ENCODE measurements at places on chromosomes 3 and 15.
A peak's percentile ranks its signal among the peaks of the same experiment; 100 is the strongest.

GRCh38 chr3:169865176-169865767 lies 4.5 kb downstream of the LRRC31 start:
- no peak for DNase-seq

DNA sequence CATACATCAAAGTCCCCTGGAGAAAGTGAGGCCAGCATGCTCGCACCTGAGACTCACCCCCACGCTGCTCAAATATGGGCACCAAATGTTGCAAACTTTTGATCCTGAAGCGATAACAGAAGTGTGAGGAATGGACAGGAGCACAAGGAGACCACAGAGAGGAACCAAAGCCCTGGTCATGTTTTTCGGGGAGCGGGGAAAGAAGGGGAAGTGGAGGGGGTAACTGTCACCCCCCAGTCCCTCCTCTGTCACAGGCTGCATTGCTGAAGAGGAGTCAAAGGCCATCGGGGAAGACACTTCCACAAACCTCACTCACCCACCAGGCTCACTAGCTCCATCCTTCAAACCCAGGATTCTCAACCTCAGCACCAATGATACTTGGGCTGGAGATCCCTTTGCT lies 182.4 kb downstream of the UACA start:
- no peak for DNase-seq

GRCh38 chr3:190124067-190124466 lies 3.4 kb upstream of the P3H2 start:
- no peak for DNase-seq

DNA sequence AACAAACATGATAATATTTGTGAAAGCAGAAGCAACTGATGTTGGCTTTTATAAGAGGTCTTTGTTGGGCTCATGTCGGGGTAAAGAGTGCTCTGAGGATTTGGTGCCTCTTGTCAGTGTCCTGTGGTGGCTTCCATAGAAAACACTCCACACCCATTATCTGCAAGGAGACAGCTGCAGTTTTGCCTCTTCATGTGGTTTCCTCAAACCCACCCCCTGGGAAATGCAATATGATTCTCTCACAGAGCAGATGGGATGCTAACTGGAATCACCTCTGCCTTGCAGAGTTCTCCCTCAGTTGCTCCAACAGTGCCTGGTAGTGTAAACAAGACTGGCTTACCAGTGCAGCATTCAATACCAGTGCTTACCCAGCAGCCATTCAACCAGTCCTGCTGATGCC lies 771.4 kb upstream of the CFAP20DC start:
- no peak for DNase-seq

DNA sequence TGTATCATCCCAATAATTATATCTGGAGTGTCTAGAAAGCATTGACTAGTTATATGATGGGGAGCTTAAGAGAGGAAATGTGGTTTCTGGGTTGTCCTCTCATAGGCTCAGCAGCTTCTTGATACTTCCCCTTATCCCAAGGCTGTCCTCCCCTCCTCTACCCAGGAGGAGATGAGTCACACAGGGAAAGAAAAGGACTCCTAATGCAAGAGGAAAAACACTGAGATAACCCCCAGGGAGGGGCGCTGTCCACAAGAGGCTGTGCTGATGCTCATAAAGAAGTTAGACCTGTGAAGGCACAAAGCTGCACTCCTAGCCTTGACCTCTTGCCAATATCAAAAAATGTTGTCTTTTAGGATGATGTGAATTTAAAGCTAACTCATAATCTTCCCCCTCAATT lies 28.8 kb upstream of the GYG1 start:
- DNase-seq: no peak

GRCh38 chr3:136645915-136646314 lies 106.3 kb downstream of the STAG1 start:
- no peak for DNase-seq

- no peak for DNase-seq
Measured at GRCh38 chr15:73924171-73924921, 1.9 kb upstream of the LOXL1 start.

GRCh38 chr3:124587053-124587408 lies 143.2 kb upstream of the UMPS start:
- no peak for DNase-seq

DNA sequence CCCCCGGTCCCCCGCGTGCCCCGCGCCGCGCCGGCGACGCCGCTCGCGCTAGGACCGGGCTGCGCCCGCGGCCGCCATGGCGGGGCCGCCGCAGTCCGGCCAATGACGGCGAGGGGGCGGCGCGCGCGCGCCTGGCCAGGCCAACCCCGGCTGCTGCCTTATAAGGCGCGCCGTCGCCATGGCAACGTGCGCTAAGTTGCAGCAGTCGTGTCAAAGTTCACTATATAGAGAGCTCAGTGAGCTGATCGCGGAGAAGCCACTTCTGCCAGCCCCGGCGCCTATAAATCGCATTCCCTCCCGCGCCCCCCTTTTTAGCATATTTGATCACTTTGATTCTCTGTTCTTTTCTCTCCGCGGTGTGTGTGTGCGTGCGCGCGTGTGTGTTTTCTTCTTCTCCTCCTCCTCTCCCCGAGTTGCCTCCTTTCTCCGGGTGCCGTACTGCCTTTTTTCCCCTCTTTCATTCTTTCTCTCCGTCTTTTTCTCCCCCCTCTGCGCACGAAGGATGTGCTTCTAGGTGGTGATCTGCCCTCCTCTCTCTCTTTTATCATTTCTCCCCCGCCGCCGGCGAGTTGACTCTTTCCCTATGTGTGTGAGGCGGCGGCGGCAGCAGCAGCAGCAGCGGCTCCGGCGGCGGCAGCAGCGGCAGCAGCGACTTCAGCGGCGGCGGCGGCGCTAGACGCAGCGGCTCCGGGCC lies at the start of gene NR2F2:
Gene NR2F2, plus strand, starts transcription at position 251 of the 694 bp plus-strand sequence. CDS start 1,406 bp downstream, outside the sequence.
- DNase-seq: peak; percentile 84

DNA sequence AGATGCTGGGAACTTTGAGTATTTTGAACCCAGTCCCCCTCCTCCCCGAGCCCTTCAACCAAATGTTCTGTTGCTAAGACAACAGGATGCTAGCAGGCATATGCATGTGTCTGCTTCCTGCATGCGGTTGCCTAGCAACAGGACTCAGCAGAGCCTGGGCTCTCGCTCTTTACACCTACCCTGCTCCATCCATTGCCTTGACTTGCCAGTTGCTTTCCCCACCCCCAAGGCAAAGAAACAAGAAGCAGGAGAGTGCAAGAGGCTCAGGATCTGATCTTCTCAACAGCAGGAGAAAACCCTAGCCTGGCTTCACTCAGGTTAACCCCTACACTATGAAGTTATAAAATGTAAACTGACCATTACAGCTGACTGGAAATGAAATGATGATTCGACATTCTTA lies 393.0 kb downstream of the IGSF11 start:
- DNase-seq: peak; percentile 98

- DNase-seq: no peak
Measured at GRCh38 chr15:66751579-66751978, 49.5 kb downstream of the SMAD6 start.
